T-cell (primary cell): ENCODE measurements at places on chromosomes 1 and 21.

- no peak for DNase-seq
Measured at GRCh38 chr1:94044891-94045290, 76.1 kb downstream of the ABCA4 start.

DNA sequence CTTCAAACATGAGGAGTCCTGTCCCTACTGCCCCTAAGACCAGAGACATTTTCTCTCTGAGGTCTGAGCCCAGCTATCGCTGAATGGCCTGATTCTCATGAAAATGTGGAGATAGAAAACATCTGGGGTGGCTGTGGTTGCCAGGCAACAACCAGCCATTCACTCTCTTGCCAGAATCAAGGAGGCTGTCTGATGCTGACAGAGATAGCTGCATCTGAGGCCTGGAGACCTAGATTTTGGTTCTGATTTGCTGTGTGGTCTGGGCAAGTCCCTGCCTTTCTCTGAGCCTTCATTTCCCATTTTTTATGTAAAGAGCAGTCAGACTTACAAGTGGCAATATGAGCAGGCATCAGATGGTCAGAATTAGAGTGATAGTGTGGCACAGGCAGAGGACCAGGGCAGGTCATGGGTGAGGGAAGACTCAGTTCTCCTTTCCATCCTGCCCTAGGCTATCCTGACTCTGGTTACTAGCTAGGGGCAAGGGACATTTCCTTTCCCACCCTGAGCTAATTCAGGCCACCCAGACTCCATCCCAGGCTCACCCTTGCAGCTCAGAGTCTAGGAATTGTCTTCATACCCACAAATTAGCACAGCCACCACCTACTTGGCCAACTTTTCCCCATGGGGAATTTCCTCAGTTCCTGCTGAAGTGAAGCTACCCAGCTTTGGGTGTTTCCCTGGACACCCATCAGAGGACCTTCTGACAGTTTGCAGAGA is 20.0 kb upstream of the RNF19B start:
- peak; percentile 26 for DNase-seq

- DNase-seq: no peak
Measured at GRCh38 chr1:1093610-1093943, 19.5 kb upstream of the RNF223 start.

- no peak for DNase-seq
Measured at GRCh38 chr1:45952072-45952471, 148.7 kb downstream of the MAST2 start.

- no peak for DNase-seq
Measured at GRCh38 chr1:179879797-179880196, 2.2 kb upstream of the TOR1AIP2 start.

DNA sequence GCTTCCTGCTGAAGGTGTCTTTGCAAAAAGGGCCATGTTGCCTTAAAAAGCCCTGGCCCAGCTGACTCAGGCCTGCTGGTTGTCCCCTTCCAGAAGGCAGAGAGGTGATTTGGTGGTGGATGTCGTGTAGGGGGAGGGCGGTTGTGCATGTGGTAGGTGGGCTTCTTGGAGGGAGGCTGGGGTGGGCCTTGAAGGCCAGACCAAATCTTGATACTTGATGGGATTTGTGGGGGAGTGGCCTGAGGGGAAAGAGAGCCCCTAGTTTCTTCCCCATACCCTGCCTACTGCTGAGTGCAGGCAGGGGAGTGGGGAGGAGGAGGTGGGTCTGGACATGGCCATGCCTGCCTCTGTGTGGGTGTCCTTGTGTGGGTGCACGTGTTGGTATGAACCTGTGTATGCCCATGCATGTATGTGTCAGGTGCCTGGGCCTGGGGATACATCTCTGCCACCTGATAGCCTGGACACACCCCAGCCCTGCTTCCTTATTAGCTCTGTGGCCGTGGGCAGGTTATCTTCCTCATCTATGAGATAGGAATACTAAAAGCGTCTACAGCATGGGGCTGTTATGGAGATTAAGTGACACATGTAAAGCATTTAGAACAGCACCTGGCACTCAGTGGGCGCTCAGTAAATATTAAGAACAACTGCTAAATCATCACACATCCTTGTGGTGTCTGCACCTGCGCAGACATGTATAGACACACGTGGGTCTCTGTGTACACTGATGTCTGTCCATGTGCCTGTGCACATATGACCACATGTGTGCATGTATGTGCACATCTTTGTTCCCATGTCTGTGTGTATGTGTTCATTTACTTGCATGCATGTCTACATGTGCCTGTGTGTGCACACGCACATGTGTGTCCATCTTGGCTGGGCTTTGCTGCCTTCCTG is 17.0 kb downstream of the FAM151A start:
- DNase-seq: no peak

GRCh38 chr1:155892796-155893195 is 18.4 kb downstream of the RIT1 start:
- DNase-seq: no peak

DNA sequence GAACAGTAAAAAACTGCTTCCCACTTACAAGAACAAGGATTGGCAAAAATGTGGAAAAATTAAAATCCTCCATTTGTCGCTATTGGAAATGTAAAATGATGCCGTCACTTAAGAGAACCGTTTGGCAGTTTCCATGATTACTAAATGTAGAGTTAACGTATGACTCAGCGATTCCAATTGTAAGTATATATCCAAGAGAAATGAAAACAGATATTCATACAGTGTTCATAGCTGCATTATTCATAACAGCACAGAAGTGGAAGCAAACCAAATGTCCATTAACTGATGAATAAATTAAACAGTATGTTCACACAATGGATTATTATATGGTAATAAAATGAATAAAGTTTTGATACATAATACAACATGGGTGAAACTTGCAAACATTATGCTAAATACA is 971.0 kb downstream of the AMY1C start:
- no peak for DNase-seq

DNA sequence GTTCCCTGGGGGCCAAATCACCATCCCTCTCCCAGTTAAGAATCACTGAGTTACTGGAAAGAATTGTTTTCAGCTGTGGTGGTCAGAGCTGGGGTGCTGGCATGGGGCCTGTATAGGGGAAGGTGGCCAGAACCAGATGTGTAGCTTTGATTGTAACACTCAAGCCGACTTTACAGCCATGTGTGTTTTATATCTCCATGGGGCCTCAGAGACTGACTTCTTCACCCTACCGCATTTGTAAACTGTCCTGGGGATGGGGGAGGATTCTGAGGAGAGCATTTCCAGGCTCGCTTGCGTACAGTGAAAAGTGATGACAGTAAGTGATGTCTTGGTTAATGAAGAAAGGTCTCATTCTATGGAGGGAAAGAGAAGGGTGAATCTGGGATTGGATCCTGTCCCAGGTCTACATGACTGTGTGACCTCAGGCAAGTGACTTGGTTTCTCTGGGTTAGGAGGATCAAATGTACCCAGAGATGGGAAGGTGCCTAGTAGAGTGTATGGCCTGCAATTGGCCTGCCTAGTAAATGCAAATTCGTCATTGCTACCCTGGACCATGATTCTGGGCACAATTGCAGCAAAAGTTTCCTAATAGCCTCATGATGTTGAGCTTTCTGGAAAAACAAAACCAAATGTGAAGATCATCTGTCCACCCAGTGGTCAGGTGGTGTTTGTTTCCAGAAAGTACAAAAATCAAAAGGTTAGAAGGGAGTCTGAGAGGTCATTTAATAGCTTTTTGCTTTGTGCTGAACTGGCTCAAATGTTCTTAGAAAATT is 49.7 kb upstream of the RCC2 start:
- no peak for DNase-seq

DNA sequence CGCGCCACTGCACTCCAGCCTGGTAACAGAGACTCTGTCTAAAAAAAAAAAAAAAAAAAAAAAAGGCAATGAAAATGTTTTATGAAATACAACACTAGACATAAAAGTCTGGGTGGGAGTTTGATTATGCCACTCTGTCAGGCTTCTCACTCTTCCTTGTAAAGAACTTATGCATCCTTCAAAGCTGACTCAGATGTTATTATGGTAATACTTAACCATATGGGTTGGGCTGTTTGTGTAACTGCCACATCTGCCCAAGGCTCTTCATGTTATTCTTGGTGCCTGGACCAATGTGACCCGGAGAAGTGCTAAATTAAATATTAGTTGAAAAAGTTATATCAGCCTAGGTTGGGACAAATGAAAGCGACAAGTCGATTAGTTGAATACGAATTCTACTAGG is 23.8 kb downstream of the FAM89A start:
- DNase-seq: no peak

DNA sequence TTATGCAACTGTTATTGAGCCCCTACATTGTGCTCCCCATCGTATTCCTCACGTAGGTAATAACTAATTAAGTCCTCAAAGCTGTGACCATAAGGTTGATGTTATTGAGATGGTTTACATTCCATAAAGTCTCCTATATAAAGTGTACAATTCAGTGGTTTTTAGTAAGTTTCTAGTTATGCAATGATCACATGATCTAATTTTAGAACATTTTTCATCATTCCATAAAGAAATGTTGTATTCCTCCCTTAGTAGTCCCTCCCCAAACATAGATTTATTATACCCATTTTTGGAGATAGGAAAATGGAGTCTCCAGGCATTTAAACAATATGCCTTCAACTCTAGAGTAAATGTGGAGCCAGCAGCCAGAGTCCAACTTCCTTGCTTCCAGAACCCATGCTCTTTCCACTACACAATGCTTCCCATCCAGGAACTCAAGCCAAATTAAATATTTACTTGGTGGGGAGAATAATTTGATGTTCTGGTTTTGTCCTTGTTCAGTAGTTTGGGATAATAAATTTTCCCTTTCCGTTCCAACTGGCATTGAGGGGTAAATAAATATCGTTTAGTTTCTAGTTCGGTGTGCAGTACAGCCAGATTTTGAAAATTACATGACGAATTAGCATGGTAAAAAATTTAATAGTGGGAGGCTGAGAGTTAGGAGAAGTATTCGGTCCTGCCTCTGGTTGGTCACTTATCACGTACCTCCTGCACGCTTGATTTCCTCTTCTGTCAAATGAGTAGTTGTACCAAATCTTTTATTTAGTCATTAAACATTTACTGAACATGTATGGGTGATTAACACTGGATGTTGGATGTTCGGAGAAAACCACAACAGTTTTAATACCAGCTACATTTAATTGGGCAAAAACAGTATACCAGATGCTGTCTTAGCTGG is 66.3 kb downstream of the CACHD1 start:
- DNase-seq: no peak

DNA sequence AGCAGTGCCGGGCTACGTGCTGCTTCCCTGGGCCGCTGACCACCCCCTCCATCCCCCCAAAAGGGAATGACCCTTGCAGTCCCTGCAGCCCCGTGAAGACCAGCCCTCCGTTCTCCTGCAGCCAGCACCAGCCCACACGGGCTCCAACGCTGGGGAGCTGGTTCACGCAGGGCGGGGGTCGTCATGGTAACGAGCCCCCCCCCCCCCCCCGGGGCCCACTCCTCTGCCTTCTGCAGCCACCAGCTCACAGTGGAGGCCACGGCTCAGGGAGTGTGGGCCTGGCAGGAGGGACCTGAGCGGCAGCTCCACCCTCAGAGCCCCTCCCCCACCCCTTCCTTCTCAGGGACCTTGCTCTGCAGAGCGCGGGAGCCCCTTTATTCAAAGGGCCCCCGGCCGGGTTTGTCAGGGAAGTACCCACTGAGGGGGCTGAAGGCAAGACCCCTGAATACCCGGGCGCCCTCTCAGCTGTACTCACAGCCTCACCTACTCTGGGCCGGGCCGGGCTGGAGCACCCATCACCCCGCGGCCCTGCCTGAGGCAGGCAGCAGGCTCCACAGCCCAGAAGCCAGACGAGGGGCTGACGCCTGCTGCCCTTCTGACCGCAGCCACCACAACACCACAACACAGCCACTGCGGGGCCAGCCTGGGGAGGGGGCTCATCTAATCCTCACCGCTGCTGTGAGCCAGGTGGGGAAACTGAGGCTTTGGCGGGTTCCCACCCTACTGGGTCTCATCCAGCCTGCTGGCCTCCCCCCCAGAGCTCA is 12.6 kb downstream of the MEGF6 start:
- no peak for DNase-seq

GRCh38 chr1:32073299-32074229 is 825 bp downstream of the TMEM39B start:
- DNase-seq: no peak

DNA sequence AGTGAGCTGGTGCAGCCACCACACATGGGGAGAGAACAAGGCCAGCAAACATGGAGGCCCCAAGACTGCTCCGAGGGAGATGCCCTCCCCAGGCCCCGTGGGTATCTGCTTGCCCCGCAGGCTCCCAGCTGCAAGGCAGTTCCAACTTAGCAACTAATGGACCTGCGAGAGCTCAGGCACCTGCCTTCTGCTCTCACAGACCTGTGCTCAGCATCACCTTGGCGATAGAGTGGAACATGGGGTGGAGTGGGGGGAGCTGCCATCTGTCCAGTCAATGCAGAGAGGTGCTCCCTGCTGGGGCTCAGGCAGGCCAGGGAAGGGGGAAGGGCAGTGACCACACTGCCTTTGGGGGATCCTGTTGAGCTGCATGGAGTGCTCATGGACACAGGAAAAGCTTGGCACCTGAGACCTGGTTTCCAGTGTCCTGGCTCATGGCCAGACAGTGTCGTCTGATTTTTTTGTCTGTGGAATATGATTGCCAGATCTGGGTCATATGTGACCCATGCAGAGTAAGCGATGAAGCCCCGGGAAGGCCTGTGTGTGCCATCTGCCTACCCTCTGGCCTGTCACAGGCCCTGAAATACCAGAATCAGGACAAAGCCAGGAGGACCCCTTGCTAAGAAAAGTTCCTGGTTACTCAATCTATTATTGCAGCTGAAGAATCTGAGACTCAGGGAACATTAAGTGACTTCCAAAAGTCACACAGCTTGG is 39.9 kb upstream of the TENT5C start:
- no peak for DNase-seq

DNA sequence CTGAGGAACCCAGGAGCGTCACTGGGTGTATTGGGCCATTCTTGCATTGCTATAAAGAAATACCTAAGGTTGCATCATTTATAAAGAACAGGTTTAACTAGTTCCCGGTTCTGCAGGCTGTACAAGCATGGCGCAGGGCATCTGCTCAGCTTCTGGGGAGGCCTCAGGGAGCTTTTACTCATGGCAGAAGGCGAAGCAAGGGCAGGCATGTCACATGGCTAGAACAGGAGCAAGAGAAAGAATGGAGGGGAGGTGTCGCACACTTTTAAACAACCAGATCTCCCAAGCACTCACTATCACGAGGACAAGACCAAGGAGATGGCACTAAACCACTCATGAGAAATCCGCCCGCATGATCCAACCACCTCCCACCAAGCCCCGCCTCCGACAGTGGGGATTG is 65.2 kb downstream of the PSMG1 start:
- no peak for DNase-seq

DNA sequence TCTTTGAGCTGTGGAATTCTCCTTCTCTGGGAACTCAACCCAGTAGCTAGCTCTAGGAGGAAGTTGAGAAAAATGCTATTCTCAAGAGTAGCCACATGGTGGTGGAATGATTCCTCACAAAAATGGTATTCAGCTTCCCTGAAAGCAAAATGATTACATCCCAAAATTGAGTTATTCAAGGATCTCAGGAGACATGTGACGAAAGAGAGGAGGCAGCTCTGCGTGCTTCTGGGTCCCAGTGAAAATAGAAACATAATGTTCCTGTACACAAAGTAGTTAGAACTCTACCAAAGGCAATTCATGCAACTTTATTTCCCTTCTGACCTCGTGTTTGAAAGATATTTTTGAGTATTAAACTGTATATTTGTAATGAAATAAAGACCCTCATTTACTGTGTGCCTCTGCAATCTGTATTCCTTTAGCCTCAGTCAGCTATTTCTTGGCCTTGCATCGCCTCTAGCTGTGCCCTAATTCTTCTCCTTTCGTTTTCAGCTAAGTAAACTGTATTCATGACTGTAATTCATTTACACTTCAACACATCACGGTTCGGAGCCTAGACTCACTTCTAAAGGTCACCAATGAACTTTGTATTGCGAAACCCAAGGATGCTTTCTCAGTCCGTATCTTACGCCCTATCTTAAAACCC is 167.3 kb downstream of the FASLG start:
- DNase-seq: no peak

GRCh38 chr1:175508320-175509110 is 234.9 kb downstream of the TNR start:
- no peak for DNase-seq
